Stimulated activated CD4-positive, alpha-beta T cell treated with anti-CD3 and anti-CD28 coated beads, Interleukin-2, amount 100 ng/mL, for 24 hours (primary cell): ENCODE measurements at places on chromosomes 5 and 9.

- no peak for DNase-seq
Observed at GRCh38 chr9:8356406-8356805, 556.8 kb upstream of the DMAC1 start.

- DNase-seq: no peak
Observed at GRCh38 chr9:80701061-80701460, 988.3 kb downstream of the TLE1 start.

- DNase-seq: no peak
Observed at GRCh38 chr9:21902136-21902535, 92.1 kb downstream of the CDKN2A start.

GRCh38 chr5:115588640-115589039 is 13.6 kb downstream of the TICAM2 start:
- no peak for DNase-seq

GRCh38 chr5:149545327-149545726 is 5.9 kb downstream of the CSNK1A1 start:
- no peak for DNase-seq

GRCh38 chr5:135360278-135361274 is 38.5 kb downstream of the MACROH2A1 start:
- DNase-seq: no peak

GRCh38 chr5:150272531-150272930 is 17.0 kb downstream of the CAMK2A start:
- DNase-seq: no peak

- no peak for DNase-seq
Observed at GRCh38 chr9:29311221-29311620, 1737.9 kb upstream of the C9orf72 start.

DNA sequence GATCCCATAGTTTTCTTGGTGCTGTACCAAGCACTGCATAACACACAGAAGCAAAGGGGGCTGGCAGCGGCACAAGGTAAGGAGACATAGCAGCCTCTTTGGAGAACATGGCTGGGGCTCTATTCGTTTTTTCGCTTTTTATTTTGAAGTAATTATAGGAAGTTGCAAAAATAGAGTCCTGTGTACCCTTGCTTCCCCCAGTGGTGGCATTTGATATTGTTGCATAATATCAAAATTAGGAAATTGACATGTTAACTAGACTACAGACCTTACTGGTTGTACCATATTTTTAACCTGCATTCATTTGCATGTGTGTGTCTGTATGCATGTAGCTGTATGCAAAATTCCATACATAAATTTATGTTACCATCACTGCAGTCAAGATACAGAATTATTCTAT is 6.6 kb upstream of the UBQLN1 start:
- no peak for DNase-seq

DNA sequence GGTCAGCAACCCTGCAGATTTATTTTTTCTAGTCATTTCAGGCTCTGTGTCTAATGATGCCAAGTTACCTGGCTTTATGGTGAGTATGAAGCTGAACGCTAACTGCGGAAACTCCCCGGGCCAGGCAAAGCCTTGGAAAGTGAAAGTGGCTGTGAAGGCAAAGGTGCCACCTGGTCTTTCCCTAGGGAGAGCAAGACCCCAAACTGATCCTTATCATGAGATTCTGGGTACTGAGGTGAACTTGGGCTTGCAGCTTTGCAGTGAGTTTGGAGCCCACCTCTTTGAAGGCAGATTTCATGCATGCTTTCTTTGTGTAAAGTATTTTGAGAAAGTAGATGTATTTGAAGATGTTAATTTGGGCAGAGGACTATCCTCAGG is 63.3 kb downstream of the CARTPT start:
- DNase-seq: peak; percentile 15

- no peak for DNase-seq
Observed at GRCh38 chr5:116881921-116882531, 307.4 kb upstream of the SEMA6A start.

- DNase-seq: no peak
Observed at GRCh38 chr5:123557907-123558306, 45.9 kb downstream of the CSNK1G3 start.

GRCh38 chr9:82988488-82988887 is 74.5 kb downstream of the RASEF start:
- no peak for DNase-seq

DNA sequence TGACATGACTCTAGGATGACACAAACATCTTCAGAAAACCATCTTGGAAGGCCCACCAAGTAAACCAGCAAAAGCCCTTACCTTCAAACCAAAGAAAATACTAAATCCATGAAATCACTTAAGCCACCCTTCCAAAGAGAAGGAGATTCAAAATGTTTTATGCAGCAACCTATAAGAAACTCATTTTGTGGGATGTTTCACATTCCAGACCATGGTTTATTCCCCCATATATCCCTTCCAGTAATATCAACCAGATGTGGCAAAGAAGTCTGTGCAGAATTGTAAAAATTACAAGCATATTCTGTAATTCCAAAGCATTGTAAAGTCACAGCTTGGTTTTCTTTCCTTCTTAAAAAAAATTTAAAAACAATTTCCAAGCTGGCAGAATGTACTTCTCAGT is 117.4 kb downstream of the SLIT3 start:
- DNase-seq: no peak

DNA sequence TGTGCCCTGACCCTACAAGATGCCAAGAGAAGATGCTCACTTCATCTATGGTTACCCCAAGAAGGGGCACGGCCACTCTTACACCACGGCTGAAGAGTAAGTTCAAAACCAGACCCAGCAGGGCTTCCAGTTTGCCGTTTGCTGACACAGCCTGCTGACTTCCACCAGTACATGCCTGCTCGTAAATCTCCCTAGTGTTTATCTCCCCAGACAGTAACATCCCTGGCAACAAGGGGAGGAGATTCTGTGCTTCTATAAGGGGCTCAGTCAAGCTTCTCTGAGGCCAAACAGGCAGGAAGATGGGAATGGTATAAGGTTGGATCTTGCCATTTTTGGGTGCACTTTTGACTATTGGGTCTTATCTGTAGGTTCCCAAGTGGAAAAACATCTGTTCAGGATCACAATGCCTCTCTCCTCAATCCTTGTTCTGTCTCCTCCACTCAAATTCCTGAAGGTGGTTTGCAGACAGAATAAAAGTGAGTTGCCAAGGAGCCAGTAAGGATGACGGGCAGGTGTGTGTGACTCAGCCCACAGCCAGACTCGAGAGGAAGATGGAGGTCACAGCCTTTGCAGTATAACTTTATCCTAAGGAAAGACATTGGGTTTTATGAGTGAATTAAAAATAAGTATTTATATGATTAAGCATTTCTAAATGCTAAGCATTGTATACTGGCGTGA is 1.9 kb downstream of the MLANA start:
- DNase-seq: no peak

DNA sequence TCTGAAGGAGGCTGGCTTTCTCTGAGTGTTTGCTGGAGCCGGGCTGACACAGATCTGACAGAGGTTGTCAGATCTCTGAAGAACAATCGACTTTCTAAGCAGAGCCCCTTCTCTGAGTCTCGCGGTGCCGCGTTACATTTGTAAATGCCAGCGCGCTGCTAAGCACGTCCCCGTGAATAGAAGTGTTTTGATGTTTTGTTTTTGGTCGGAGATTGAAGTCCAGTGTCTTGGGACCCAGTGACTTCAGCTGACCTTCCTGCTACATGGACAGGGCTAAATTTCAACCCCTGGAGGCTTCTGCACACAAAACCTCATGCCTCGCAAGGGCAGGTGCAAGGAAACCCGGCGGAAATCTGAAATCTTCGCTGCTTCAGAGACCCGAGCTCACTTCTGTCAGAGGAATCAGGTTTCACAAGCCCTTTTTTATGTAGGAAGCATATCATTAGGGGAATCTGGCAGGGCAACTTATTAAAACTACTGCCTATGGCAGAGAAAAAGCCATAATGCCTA is 27.2 kb downstream of the NEUROG1 start:
- no peak for DNase-seq

DNA sequence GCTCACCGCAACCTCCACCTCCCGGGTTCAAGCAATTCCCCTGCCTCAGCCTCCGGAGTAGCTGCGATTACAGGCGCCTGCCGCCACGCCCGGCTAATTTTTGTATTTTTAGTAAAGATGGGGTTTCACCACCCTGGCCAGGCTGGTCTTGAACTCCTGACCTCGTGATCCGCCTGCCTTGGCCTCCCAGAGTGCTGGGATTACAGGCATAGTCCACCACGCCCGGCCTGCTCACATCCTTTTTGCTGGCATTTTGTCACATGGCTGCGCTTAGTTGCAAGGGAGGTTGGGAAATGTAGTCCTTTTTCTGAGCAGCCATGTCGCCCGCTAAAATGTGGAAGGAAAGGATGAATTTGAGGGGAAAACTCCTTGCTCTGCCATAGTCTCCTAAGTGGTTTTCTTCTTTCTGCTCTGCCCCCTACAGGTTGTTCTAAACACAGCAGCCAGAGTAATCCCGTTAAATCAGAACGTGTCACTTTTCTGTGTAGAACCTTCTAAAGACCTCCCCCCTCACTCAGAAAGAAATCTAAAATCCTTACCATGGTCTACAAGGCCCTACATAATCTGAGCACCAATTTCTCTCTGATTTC is 57.8 kb upstream of the HSPA9 start:
- peak; percentile 17 for DNase-seq

DNA sequence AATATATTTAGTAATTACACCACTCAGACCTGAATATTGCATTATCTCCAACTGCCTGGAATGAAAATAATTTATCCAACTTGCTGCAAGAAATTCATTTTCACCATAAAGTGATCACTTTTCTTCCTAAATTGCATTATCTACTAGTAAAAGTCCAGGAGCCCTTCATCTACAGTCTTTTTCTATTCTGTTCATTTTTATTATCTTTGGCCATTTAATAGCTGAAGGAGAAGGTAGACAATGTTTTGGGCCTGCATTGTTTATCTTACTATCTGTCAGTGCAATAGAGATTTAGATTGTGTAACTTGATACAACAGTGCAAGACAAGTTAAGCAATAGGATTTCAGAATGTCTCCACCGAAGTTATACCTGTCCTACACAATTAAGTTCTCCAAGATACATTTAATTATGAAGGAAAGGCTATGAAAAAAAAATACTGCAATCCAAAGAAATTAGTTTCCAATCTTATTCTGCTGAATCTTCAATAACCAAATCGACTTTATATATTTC is 1339.7 kb upstream of the CDH6 start:
- no peak for DNase-seq
